GM23248 (cell line): ENCODE measurements at places on chromosomes 2 and 18. TPM values are rescaled to one million over a fixed set of nuclear protein-coding genes. Genes with fewer than 3 reads are reported as not detected.

- no peaks in the 10 kb centered on the region for H3K4me1 ChIP-seq
- no peaks in the 10 kb centered on the region for H3K36me3 ChIP-seq
- no peaks in the 10 kb centered on the region for H3K27me3 ChIP-seq
- DNase-seq: no peak
- no peak overlapping the region for H3K4me3 ChIP-seq
These were observed 159.2 kb upstream of the DTNA start for GRCh38 chr18:34550902-34551301.

UGT1A7 gene
- not detected in 2 replicates for total RNA-seq

ZNF519 gene
- total RNA-seq: 1.1 and 2.0 TPM in 2 replicates

SCYGR4 gene
- not detected in 2 replicates for total RNA-seq

TTC21B gene
- total RNA-seq: 14.9 and 15.3 TPM in 2 replicates
